IPS-NIHi11 (cell line): ENCODE measurements at places on chromosomes 6 and 20.
A peak's percentile ranks its signal among the peaks of the same experiment; 100 is the strongest.

DNA sequence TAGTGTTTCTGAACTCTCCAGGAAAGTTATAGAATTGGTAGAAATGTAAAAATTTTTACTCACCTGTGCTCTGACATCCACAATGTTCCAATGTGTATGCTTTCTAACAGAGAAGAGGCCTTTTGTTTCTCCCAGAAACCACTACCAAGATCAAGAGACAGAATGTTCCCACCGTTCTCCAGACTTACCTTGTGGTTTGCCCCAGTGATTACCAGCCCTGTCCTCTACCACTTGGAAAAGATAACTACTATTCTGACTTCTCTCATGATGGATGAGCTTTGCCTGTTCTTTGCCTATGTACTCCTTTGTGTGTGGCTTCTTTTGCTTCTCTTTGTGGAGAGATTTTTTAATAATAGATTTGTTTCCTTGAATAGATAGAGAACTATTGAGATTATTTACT, 173.0 kb upstream of the SCGN start:
- no peak for DNase-seq

- peak; percentile 79 for DNase-seq
Observed at GRCh38 chr6:22250486-22250885, 46.4 kb downstream of the PRL start.

GRCh38 chr6:145829102-145829501, 14.5 kb upstream of the FBXO30 start:
- DNase-seq = peak; percentile 17

- peak; percentile 21 for DNase-seq
Observed at GRCh38 chr6:167244064-167244960, 46.8 kb upstream of the UNC93A start.

- peak; percentile 52 for DNase-seq
Observed at GRCh38 chr6:150334790-150335783, 33.7 kb upstream of the IYD start.

DNA sequence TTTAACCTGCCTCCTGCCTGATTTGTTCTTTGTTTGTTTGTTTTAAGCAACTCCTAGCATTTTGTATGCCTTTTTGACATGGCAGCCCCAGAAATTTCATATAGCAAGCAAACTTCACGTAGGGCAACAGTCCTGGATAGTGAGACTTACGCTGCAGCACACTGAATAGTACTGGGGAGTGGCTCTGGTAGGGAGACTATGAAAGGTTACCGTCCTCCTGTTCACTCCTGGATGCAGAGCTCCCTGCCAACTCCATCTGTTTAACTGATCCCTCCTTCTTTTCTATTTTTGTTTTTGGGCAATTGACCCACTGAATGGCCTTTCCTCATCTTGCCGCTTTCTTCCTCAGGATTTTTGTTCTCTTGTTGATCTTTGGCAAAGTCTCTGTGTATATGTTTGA, 44.5 kb upstream of the BMP6 start:
- DNase-seq = no peak
